GM18507 (cell line): ENCODE measurements at places on chromosomes 2 and 18.

- DNase-seq: no peak
These were observed 328.9 kb downstream of the ZEB2 start for GRCh38 chr2:144190908-144191605.

- DNase-seq: no peak
These were observed 85.0 kb downstream of the PTH2R start for GRCh38 chr2:208491641-208492040.

GRCh38 chr18:23861805-23862470 lies 152.6 kb upstream of the TTC39C start:
- no peak for DNase-seq

- no peak for DNase-seq
These were observed 9.9 kb downstream of the TNP1 start for GRCh38 chr2:216849987-216850386.

GRCh38 chr18:79382681-79383387 lies 12.9 kb upstream of the NFATC1 start:
- no peak for DNase-seq
